ENCODE measurements at places on chromosomes 6 and 20.

DNA sequence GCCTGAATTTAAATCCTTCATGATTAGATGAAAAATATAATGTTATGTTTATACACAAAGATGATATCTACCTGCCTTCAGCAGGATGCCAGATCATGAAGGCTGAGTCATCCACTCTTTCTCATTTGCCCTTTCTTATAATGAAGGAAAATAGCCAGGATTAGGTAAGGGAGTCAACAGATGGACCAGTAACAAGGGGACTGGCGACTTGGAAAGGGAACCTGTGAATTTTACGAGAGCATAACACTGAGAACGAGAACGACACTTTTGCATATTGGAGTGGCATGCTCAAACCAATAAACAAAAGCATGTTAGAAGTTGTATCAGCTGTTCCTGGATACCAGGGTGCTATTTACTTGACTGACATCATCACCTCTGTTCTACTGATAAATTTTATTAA, 154.0 kb downstream of the LAMP5 start:
- no peak overlapping the region for H3K27ac ChIP-seq
- H3K4me3 ChIP-seq = no peak overlapping the region
- no peaks in the 10 kb centered on the region for H3K27me3 ChIP-seq
- H3K4me1 ChIP-seq = no peaks in the 10 kb centered on the region

- no peaks in the 10 kb centered on the region for H3K4me1 ChIP-seq
- no peaks in the 10 kb centered on the region for H3K36me3 ChIP-seq
- peaks cover 15% of the 10 kb centered on the region for H3K27me3 ChIP-seq
- no peak overlapping the region for H3K27ac ChIP-seq
- H3K4me3 ChIP-seq = no peak overlapping the region
Observed at GRCh38 chr6:70164556-70164955, 138.3 kb downstream of the COL9A1 start.

- H3K4me1 ChIP-seq = no peaks in the 10 kb centered on the region
- H3K27ac ChIP-seq = no peak overlapping the region
- no peak for DNase-seq
Observed at GRCh38 chr6:164133095-164133494, 718.6 kb downstream of the QKI start.

DNA sequence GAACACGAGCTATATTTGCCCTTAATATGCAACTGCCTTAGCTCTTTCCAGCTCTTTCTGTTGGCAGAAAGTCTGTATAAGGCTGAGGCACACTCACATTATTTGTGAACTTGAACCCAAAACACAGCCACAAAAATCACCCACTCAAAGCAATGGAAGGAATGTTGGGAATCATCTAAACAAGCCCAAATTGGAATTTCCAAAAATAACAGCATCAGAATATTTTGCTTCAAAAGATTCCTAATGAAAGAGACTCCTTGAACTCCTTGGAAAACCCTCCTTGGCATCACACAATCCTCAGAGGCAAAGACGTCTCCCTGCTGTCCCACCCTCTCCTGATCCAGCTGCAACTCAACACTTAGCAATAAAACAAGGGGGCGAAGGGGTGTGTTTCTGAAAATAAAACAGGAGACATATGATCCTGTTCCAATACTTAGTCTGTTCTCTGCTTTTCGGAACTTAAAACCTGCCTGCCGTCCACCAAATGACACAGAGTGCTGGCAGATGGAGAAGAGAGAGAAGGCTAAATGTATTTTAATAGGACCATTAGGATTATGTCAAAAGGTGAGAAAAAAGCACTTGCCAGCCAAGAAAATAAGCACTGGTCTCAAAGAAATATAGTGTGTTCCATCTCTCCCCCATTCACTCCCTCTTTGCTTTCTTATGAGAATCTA, 320.7 kb upstream of the JARID2 start:
- H3K4me3 ChIP-seq = no peak overlapping the region
- H3K27me3 ChIP-seq = no peaks in the 10 kb centered on the region
- no peaks in the 10 kb centered on the region for H3K36me3 ChIP-seq
- no peak for DNase-seq
- no peak overlapping the region for H3K27ac ChIP-seq

GRCh38 chr20:51938559-51939258, 136.4 kb upstream of the SALL4 start:
- no peak overlapping the region for H3K27ac ChIP-seq
- H3K4me3 ChIP-seq = no peak overlapping the region
- no peak for DNase-seq
- no peaks in the 10 kb centered on the region for H3K27me3 ChIP-seq
- H3K4me1 ChIP-seq = no peaks in the 10 kb centered on the region
- H3K36me3 ChIP-seq = no peaks in the 10 kb centered on the region

GRCh38 chr6:90654806-90655205, 67.9 kb upstream of the MAP3K7 start:
- H3K27ac ChIP-seq = no peak overlapping the region
- no peak overlapping the region for H3K4me3 ChIP-seq
- no peak for DNase-seq
- H3K4me1 ChIP-seq = no peaks in the 10 kb centered on the region

DNA sequence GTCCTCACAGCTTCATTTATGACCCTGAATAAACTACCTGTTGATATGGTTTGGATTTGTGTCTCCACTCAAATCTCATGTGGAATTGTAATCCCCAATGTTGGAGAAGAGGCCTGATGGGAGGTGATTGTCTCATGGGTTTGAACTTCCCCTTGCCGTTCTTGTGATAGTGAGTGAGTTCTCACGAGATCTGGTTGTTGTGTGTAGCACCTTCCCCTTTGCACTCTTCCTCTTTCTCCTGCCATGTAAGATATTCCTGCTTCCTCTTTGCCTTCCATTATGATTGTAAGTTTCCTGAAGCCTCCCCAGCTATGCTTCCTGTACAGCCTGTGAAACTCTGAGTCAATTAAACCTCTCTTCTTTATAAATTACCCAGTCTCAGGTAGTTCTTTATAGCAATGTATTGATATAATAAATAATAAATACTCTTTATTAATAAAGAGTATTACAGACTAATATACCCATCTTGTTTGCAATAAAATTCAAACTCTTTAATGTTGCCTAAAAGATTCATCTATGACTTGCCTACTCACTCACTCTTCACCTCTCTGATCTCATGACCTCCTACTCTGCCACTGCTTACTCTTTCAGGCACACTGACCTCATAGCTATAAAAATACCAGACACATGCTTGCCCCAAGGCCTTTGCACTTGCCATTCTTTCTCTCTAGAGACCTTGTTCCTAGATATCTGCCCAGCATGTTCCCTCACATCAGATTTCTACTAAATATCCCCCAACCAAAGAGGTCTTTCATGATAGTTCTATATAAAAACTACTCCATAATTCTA, 256.4 kb upstream of the MARCKS start:
- no peak overlapping the region for H3K27ac ChIP-seq
- no peaks in the 10 kb centered on the region for H3K4me1 ChIP-seq
- H3K36me3 ChIP-seq = no peaks in the 10 kb centered on the region
- no peak overlapping the region for H3K4me3 ChIP-seq

DNA sequence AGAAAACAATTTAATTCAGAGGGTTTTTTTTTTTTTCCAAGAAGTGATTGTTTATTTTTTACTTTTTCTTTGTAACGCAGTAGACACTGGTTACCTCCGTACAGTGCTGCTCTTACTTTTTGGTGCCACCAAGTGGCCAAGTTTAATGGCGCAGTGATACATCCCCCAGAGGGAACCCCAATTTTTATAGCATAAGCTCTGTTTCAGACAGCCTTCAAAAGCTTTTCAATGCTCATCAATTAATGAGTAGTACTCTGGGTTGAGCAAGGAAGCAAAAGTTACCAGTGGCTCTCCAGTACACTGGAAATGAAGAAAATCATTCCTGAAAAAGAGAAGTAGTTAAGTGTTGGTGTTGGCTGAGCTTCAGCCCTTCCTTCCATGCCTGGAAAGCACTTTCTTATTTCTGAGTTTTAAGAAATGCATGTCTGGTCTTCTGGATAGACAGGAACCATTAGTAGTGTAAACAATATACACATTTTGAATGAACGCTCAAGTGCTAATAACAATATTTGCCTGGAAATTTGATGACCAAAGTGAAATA, 129.1 kb upstream of the SMLR1 start:
- H3K4me1 ChIP-seq = peaks cover 11% of the 10 kb centered on the region
- H3K4me3 ChIP-seq = no peak overlapping the region
- no peak for DNase-seq

DNA sequence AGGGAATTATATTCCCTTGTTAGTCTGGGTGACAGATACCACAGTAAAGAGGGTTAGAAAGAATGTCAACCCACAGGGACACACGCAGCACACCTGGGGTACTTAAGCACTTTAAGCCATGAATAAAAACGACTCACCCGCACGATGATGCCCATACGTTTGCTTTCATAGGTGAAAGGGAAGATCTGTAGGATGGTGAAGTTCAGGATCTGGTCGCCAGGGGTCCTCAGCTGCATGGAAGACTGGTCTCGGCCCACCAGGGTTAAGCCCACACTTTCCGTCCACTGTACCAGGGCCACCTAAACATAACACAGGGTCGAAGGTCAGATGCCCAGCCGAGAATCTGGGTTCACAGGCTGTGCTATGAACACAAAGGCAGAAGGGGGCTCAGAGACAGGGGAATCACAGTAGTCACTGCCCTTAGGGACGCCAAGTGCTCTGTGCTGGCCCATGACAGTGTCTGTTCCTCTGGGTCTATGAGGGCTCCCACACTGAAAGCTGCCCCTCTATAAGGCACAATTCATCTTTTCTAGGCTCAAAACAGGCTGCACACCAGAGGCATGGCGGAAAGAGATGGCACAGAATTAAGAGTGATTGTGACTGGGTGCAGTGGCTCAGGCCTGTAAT, 96.8 kb upstream of the NFATC2 start:
- H3K27ac ChIP-seq = no peak overlapping the region
- no peaks in the 10 kb centered on the region for H3K27me3 ChIP-seq
- no peaks in the 10 kb centered on the region for H3K36me3 ChIP-seq
- peak; percentile 2 for DNase-seq
- H3K4me3 ChIP-seq = no peak overlapping the region

DNA sequence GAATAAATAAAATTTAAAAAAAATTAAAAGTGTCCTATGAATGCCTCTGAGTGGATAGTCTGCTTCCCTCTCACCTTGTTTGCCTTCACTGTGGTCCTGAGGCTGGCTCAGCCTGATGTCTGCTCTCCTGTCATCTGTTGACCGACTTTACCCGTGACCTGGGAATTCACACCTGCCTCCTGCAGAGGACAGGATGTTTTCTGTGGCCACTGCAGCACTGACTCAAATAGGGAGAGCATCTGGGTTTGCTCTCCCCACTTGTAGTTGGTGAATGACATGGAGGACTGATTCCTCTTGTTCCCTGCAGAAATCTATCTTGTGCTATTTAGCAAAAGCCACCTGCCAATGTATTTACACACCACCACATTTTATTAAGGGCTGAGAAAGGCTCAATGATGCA, 52.4 kb upstream of the ERVFRD-1 start:
- no peak overlapping the region for H3K27ac ChIP-seq
- H3K4me1 ChIP-seq = no peaks in the 10 kb centered on the region
- no peaks in the 10 kb centered on the region for H3K27me3 ChIP-seq
- no peak overlapping the region for H3K4me3 ChIP-seq
- no peaks in the 10 kb centered on the region for H3K36me3 ChIP-seq

DNA sequence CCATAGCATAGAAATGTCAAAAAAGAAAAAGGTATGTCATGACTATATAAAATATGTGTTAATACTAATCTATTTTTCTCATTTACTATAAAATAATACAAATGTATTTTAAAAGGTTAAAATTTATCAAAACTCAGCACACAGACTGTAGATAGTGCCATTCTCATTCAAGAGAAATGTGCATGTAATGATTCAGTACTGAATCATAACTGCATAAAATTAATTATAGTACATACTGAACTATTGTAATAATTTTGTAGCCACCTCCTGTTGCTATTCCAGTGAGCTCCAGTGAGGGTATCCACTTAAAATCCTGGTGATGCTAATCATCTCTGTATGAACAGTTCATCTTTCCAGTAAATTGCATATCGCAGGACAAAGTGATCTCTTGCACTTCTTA, 82.8 kb downstream of the HMGCLL1 start:
- no peaks in the 10 kb centered on the region for H3K36me3 ChIP-seq
- H3K4me1 ChIP-seq = no peaks in the 10 kb centered on the region
- H3K27me3 ChIP-seq = no peaks in the 10 kb centered on the region
- no peak overlapping the region for H3K27ac ChIP-seq
- DNase-seq = no peak
- no peak overlapping the region for H3K4me3 ChIP-seq

DNA sequence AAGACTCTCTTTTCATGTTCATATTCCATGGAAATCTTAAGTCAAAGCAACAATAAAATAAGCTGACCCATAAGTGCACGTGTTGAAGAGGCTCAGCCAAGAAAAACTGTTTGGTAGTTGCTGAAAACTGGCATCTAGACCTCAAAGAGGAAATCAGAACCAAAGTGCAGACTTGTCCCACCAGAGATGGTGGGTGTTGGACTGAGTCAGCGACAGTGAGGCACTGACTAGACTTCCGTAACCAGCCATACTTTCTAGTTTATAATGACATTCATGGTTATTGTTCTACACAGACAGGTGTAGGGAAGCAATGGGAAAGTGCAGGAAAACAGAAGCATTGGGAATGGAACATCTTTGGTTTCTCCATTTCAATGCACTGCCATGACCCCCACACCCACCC, 175.7 kb upstream of the AGPAT4 start:
- H3K4me1 ChIP-seq = no peaks in the 10 kb centered on the region
- H3K27ac ChIP-seq = no peak overlapping the region
- H3K27me3 ChIP-seq = no peaks in the 10 kb centered on the region
- DNase-seq = no peak
- H3K4me3 ChIP-seq = no peak overlapping the region

DNA sequence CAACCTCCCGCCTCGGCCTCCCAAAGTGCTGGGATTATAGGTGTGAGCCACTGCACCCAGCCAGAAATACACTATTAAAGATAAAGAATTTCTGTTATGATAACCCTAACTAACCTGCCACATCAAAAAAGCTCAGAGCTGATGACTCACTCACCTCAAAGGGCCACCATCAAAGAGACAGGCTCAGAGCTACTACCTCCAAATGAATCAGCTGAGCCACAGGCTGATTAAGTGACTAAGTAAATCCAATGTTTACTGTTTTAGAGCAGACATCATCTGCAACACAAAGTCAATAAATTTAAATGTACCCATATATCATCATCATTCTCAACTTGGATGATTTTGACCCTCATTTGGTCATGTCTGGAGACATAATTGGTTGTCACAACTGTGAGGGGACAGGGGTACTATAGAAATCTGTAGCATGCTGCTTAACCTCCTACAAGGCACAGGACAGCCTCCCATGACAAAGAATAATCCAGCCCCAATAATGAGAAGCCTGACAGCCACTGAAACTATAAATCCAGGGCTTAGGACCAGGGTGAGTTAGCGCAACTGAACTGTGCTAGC, 106.5 kb downstream of the ATP9A start:
- no peaks in the 10 kb centered on the region for H3K27me3 ChIP-seq
- no peaks in the 10 kb centered on the region for H3K36me3 ChIP-seq
- DNase-seq = no peak
- H3K4me1 ChIP-seq = peaks cover 5% of the 10 kb centered on the region
- H3K4me3 ChIP-seq = no peak overlapping the region
- no peak overlapping the region for H3K27ac ChIP-seq
